Mesangial cell (primary cell): ENCODE measurements at places on chromosomes 11 and 22. TPM values are rescaled to one million over a fixed set of nuclear protein-coding genes. Genes with fewer than 3 reads are reported as not detected.

Gene OLFML1
- total RNA-seq, result 0.25 TPM in 1 of 2 replicates, not detected in the other

Gene TENM4
- 53.4 and 77.8 TPM in 2 replicates for total RNA-seq

Gene MAPK8IP2
- 0.33 and 1.0 TPM in 2 replicates for total RNA-seq

Gene APLP2
- total RNA-seq, result 198 and 328 TPM in 2 replicates

Gene VSIG10L2
- not detected in 2 replicates for total RNA-seq

Gene OR52H1
- total RNA-seq, result not detected in 2 replicates

Gene SELENOO
- 19.1 and 23.1 TPM in 2 replicates for total RNA-seq

Gene GALNT18
- total RNA-seq, result 1.5 and 2.8 TPM in 2 replicates

Gene ADM
- 22.2 and 31.4 TPM in 2 replicates for total RNA-seq
